ENCODE measurements at places on chromosomes 1 and 21. TPM values are rescaled to one million over a fixed set of nuclear protein-coding genes. Genes with fewer than 3 reads are reported as not detected.

DNA sequence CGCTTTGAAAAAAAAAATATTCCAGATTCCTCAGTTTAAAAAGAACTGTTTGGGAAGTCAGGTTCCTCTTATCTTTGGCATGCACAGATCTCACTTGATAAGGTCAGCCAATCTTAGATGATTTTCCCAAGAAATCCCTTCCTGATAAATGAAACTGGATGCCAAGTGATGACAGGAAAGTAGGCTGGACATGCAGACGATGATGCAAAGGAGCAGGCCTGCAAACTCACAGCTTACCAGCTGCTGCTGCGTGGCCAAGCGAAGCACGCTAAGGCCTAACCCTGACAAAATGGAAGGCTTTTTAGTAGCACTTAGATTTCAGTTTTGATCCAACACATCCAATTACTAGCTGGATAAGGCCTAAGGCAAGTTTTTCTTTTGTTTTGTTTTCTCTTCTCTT is 10.1 kb downstream of the TADA1 start:
- DNase-seq: no peak

DNA sequence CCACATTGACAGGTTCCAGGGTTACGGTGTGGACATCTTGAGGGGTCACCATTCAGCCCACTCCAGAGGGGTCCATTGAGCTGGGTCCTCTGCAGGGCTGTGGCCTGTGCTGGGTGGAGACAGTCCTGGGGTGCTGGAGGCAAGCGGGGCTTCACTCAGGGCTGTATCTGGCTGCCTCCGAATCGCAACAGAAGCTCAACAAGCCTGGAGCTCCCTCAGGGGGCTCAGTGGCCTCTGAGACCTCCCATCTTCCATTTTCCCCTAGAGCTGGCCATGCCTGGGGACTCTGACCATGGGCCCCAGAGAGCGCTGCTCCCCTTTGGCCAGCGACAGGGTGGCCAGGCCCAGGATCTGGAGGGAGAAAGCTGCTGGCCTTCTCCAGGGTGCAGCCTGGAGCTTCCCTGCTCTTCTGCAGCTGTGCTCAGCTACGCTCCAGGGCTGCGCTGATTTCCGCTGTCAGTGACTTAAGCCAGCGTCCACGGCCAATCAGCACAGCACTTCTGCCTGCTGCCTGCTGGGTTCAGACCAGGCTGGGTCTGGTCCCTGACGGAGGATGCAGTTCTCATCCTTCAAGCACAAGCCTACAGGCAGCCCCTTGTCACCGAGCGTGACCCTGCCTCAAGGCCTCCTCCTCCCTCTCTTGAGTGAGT is 45.0 kb upstream of the ADARB1 start:
- DNase-seq: no peak

Gene SPRR2E
- polyA plus RNA-seq: 1.8 TPM

Gene ATAD3C
- not detected for polyA plus RNA-seq

Gene CDK18
- 10.8 TPM for polyA plus RNA-seq

Gene AQP10
- not detected for polyA plus RNA-seq
